ENCODE measurements at places on chromosomes 7 and 10. TPM values are rescaled to one million over a fixed set of nuclear protein-coding genes. Genes with fewer than 3 reads are reported as not detected.
A peak's percentile ranks its signal among the peaks of the same experiment; 100 is the strongest.

The IQCE gene
- total RNA-seq, result 22.2 TPM

DNA sequence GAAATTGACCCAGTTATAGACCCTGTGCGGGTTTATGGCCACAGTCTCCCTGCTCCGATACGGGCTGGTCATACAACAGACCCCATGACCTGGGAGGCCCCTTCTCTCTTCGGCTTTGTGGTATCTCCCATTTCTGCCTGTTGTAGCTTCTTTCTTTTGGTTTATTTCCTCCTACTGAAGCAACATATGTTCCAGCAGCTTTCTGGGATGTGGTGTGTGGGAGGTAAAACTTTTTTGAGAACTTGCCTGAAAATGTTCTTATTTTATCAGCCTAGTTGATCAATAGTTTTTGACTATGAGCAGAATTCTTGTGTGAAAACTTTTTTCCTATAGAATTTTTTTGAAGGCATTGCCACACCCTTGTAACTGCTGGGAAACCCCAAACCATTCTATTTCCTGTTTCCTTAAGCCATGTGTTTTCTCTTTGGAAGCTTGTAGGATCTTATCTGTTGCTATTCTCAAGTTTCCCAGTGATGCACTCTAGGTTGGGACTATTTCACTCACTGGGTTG, 80.0 kb downstream of the DAGLB start:
- no peak for DNase-seq

DNA sequence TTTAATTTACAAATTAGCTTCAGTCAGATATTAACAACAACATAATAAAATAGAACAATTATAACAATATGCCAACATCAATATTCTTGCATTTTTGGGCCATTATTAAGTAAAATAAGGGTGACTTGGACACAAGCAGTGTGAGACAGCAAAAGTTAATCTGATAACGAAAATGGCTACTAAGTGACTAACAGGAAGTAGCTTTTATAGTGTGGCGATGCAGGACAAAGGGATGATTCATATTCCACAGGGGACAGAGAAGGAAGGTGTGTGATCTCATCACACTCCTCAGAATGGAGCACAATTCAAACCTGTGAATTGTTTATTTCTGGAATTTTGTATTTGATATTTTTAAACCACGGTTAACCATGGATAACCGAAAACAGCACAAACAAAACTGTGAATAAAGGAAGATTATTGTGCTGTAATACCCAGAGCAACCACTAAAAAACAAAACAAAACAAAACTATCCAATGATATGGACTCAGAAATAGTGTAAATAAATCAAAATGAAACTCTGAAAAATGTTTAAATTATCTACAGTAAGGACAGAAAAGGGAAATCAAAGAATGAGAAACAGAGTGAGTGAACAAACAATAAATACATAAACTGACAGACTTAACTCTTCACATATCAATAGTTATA, 66.9 kb upstream of the TFEC start:
- no peak for DNase-seq

The UBTD1 gene
- total RNA-seq, result 37.5 TPM

- DNase-seq, result no peak
Observed at GRCh38 chr7:2141651-2142050, 91.1 kb downstream of the MAD1L1 start.

The UPK3B gene
- 25.2 TPM for total RNA-seq

GRCh38 chr10:100748231-100749058, 3.1 kb downstream of the PAX2 start:
- no peak for DNase-seq

The AKR1C1 gene
- total RNA-seq, result 42.0 TPM

DNA sequence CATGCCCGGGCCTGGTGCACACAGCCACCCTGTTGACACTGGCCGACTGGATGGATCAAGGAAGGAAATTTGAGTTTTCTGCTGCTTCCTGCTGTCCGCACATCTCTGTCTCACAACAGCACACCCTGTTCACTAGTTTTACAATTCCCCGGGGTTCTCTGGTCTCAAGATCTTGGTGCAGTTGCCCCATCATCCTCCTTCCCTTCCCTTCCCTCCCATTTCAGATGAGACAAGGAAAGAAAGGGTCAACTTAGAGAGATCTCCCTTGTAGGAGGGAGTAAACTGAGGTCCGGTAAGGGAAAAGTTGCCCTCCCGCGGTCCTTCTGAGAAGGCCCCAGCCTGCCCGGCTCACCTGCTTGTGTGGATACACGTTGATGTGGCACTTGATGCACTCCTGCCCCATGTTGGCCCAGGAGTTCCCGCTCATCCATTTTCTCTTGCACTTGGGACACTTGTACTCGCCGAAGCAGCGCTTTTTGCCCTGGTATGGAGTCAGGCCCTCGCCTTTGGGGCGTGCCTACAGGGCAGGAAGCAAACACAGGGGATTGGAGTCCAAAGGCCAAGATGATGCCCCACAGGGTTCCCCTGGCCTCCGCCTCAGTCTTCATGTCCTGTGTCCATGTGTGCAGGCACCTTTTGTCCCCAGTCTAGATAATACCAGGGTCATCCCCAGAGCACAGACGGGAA, 46.8 kb downstream of the PPIF start:
- peak; percentile 48 for DNase-seq

GRCh38 chr7:4139656-4140625, 542.2 kb upstream of the FOXK1 start:
- DNase-seq, result peak; percentile 52

GRCh38 chr10:84214612-84215235, 10.6 kb downstream of the LRIT2 start:
- no peak for DNase-seq

DNA sequence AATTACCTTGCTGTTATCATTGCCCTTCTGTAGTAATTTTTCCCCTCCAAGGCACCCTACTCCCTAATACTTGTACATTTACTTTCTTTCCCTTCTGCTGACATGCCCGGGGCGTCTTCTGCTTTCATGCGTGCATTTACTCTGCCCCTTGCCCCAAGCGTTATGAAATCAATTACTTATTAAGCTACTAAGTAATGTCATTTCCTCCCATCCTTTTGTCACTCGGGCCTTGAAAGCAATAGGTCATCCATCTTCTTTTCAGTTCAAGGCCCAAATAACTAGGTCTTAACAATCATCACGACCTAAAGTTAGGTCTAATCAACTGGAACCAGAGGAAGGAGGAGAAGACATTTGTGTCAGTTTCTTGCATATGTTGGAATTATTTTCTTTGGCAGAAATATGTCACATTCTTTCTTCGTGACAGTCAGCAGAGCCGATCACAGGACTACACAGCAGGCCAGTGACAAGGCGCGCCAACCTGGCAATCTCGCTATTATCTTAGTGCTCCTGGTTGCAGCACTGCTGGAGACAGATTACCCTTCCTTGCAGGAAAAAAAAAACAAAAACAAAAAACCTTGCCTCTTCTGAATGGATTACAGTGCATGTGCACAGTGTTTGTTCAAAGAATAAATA, 179.2 kb downstream of the RELN start:
- DNase-seq, result no peak

DNA sequence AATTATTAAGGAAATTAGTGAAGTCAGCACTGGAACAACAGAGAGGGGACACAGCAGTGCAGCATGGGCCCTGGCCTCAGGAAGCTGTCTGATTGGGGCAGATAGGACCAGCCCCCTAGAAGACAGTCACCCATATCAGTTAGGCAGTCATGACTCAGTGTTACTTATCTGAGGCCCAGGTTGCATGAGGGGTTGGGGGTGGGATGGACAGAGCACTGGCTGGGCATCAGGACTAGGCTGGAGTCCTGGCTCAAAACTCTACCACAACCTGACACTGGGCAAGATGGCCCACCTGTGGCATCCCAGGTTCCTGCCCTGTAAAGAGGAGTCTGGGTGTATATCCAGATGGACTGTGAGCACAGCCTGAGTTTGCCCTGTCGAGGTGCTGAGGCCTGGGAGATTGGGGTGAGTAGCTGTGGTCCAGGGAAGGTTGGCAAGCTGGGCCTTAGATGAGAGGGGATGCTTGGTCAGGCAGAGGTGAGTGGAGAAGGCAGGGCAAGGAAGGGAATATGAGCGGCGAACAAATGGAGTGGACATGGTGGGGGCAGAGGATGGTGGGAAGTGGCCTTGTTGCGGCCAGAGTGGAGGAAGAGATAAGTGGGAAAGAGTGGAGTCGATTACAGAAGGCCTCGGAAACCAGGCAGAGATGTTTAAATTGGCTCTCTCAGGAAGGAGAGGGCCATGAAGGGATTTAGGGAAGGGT, 37.5 kb downstream of the HK1 start:
- no peak for DNase-seq

- no peak for DNase-seq
Observed at GRCh38 chr10:48720611-48721010, 35.9 kb downstream of the WDFY4 start.

GRCh38 chr10:25818751-25819150, 115.3 kb upstream of the MYO3A start:
- no peak for DNase-seq

- no peak for DNase-seq
Observed at GRCh38 chr7:21819048-21819447, 126.7 kb downstream of the CDCA7L start.

GRCh38 chr10:15322356-15322755, 48.7 kb downstream of the FAM171A1 start:
- DNase-seq, result no peak

- no peak for DNase-seq
Observed at GRCh38 chr7:139284252-139284896, 53.3 kb downstream of the UBN2 start.

DNA sequence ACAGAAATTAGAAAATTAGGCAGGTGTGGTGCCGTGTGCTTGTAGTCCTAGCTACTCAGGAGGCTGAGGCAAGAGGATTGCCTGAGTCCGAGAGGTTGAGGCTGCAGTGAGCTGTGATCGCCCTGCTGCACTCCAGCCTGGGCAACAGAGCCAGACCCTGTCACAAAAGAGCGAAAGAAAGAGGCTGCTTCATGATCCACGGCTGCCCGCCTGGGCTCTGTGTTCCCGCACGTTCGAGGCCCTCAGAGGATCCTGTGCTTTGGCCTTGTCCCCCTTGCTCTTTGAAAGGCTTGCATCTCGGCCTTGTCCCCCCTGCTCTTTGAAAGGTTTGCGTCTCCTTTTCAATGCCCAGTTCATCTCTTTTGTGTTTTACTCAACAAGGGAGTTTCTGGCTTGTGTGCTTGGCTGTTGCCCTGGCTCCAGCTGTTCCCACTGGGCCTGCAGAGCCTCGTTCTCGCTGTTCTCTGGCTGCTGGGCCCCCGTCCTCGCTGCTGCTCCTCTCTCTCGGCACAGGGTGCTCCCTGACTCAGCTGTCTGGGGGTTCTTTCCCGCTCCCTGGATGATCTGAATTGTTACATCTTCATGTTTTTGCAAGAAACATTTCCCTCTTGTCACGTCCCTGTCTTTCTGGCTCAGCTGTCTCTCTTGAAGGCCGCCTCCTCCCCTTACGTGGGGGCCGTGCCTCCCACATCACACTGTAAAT, 45.1 kb upstream of the INPP5A start:
- DNase-seq, result peak; percentile 67

DNA sequence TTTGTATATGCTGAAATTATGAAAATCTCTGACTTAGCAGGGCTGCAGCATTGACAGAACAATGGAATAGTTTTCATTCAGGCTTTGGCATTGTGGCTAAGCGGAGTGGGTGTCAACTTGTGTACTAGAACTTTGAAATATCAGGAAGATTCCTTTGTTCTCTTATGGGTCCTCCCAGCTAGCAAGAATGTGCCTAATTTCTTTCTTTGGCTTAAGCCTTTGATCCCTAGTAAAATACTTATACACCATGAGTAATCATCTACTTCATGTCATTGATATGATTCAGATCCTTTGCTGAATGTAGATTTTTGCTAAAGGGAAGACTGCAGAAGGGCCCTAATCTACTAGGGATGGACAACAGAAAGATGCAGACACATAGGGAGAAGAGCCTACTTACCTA, 6.2 kb downstream of the AVL9 start:
- DNase-seq, result no peak

The PNLIPRP1 gene
- not detected for total RNA-seq

DNA sequence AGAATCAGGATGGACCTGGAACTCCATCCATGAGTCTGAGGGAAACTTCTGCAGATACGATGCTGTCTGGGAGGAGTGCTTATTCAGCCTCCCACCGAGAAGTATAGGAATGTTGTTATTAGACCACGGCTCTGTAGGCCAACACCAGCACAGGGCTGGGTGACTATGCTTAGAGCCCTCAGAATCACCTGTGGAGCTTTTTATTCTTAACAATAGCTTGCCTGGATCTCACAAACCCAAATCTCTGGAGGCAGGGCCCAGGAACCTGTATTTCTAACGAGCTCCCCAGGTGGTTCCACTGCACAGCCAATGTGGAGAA, 55.6 kb upstream of the ARID5B start:
- DNase-seq, result no peak

DNA sequence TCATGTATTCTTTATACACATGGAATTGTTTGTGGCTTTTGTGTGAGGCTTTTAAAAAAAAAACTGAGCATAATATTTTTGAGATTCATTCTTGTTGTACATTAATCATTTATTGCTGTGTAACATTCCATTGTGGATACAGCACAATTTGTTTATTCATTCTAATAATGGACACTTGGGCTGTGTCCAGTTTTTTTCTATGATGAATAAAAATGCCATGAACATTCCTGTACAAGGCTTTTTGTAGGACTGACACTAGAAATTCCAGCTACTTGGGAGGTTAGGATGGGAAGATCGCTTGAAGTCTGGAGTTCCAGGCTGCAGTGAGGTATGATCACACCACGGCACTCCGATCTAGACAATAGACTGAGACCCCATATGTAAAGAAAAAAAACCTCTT, 254.3 kb upstream of the CACNA2D1 start:
- no peak for DNase-seq

DNA sequence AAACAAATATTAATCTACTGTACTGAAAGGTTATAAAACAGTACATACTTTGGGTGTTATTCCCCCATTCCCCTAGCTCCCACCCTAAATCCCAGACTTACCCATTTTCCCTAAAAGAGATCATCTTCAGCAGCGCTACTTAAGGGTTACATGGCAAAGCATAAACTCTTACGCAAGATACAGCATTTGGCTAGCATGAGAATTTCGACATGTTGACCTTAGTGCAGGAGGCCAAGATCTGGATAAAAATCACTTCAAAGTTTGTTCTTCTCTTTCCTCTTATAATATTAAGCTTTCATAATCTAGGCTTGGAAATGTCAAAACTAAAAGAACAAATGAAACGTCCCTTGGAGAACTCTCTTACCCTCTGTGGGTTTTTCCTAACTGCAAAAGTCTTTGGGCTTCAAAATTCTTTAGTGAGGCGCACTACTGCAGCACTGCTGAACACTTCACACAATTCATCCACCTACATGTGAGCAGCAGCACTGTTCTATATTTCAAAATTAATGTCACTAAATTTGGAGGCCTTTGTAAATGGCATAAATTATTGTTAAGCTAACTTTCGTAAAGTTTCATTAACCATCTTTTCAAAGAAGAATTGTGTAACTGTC, 59.5 kb upstream of the PDLIM1 start:
- DNase-seq, result no peak

DNA sequence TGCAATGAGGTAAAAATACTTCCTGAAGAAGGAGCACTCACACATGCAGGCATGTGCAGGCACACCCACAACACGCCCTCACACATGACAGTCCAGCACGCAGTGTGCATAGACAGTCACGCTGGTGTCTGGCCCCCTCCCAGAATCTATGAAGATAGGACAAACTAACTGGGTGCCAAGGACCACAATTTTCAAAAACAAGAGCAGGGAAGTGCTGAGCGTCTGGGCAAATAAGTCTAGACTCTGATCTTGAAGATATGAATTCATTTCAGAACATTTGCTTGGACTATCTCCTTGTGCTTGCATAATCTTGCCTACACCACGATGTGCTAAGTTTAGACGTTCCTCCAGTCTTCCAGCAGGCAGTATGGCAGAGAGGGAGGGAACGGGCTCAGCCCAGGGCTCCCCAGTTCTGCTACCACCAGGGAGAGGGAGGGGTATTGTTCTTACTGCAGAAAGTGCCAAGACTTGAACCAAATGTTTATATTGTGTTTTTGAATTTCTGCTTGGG, 276.5 kb upstream of the KLF6 start:
- no peak for DNase-seq

- peak; percentile 65 for DNase-seq
Observed at GRCh38 chr10:79058899-79059841, 9.6 kb upstream of the ZMIZ1 start.
